ENCODE measurements at places on chromosomes 6 and 20. TPM values are rescaled to one million over a fixed set of nuclear protein-coding genes. Genes with fewer than 3 reads are reported as not detected.

DNA sequence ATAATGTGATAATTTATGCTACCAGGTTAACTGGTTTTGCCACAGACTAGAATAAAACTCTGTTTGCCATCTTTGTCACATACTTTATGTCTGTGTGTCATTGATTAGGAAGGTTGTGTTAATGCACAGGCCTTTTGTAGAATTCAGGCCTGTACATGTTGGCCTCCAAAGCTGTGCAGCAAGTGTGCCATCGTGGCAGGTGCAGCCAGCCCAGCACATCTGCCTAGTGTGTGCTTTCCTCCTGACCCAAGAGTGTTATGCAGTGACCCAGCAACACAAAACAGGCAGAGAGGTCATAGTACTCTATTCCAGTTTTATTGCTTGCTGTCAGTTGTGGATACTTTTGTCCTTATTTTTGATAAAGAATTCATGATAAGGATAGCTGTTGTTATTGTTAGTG lies 3.7 kb downstream of the MAP3K4 start:
- no peak overlapping the region for H3K27ac ChIP-seq
- no peak for DNase-seq
- H3K4me3 ChIP-seq: no peak overlapping the region

DNA sequence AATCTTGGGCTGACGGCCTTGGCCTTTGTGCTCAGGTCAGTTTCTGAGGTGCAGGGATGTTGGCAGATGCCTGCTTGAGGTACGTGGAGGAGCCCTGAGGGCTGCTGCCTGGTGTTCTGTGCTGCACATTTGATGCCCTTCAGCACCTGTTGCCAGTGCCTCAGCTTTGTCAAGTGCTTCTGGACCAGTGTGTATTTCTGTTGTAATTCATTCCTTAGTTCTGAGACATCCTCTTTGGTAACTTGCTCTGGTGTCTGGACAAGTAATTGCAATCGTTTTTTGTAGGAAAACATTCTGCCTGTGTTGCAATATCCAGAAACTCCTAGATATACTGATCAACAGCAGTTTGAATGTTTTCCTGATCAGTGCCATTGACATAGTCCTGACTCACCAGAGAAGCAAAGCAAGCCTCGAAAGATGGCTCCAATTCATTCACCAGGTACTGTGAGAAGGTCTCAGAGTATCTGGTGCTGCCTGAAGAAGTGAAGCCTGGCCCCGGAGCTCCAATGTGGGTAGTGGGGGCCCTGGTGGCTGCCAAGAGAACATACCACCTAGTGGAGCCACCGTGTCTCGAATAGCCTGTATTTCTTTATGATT lies 26.7 kb downstream of the ZNF337 start:
- peaks cover 18% of the 10 kb centered on the region for H3K36me3 ChIP-seq
- H3K27ac ChIP-seq: peak overlapping the region; percentile 3
- no peaks in the 10 kb centered on the region for H3K27me3 ChIP-seq
- peak; percentile 61 for DNase-seq
- H3K4me1 ChIP-seq: peaks cover 7% of the 10 kb centered on the region
- no peak overlapping the region for H3K4me3 ChIP-seq

DNA sequence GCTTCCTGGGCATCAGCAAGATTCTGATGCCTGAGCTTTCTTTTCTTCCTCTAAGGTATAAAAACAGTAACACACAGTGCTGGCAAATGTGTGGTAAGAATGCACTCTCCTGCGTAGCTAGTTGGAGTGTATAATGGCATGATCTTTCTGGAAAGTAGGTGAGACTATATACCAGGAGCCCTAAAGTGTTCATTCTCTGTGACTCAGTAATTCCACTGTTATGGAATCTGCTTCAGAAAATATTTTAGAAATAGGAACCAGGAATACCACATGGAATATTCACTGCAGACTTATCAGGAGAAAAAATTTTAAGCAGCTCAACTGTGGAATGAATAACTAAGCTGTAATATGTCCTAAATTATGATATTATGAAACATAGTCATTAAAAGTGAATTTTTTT lies 16.9 kb upstream of the CSE1L start:
- peaks cover 67% of the 10 kb centered on the region for H3K36me3 ChIP-seq
- DNase-seq: peak; percentile 49
- peak overlapping the region; percentile 63 for H3K27ac ChIP-seq
- peaks cover 5% of the 10 kb centered on the region for H3K4me1 ChIP-seq
- H3K27me3 ChIP-seq: no peaks in the 10 kb centered on the region

DNA sequence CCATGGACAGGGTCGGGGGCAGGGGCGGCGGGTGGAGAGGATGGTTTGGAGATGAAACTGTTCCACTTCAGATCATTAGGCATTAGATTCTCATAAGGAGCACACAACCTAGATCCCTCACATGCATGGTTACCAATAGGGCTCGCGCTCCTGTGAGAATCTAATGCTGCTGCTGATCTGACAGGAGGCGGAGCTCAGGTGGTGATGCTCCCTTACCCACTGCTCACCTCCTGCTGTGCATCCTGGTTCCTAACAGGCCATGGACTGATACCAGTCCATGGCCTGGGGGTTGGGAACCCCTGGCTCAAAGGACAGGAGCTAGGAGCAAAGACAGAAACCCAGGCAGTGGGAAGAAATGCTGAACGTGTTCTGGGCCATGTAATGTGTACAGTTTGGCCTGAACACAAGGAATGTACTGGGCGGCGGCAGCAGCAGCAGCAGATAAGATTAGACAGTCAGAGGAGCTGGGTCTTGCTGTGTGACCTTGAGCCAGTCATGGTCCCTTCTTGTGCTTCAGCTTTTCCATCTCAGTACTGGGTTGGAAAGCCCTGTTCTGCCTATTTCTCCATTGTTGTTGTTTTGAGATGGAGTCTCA lies 4.7 kb upstream of the SPAG4 start:
- H3K4me1 ChIP-seq: no peaks in the 10 kb centered on the region
- no peak overlapping the region for H3K27ac ChIP-seq
- no peak for DNase-seq
- H3K4me3 ChIP-seq: no peak overlapping the region

GRCh38 chr6:107633680-107634323 lies 143.9 kb downstream of the SOBP start:
- no peaks in the 10 kb centered on the region for H3K27me3 ChIP-seq
- DNase-seq: no peak
- no peak overlapping the region for H3K4me3 ChIP-seq
- H3K36me3 ChIP-seq: no peaks in the 10 kb centered on the region
- H3K4me1 ChIP-seq: no peaks in the 10 kb centered on the region

DNA sequence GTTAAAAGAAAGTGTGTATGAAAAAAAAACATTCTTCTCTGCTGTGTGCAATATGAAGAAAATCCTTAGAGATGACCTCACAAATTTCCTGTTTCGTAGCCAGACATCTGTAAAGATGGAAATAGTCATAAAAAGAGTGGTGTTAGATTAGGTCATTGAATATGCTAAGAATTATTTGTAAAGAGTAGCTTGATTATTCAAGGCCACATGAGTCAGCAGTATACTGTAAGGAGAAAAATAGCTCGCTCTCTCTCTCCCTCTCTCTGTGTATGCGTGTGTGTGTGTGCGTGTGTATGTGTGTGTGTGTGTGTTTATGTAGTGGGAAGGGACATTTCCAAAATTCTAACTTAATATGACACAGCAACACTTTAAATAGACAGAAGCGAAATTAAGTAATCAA lies 78.8 kb downstream of the PTCHD4 start:
- DNase-seq: peak; percentile 63
- peak overlapping the region; percentile 20 for H3K27ac ChIP-seq
- H3K4me1 ChIP-seq: no peaks in the 10 kb centered on the region

The SLA2 gene
- under 0.01 TPM for total RNA-seq

The ACSS1 gene
- total RNA-seq: 1.4 TPM

Data from osteoblast (primary cell).